Adipocyte (in vitro differentiated cells): ENCODE measurements at places on chromosomes 2 and 18.

GRCh38 chr2:40440835-40441234, 11.1 kb downstream of the SLC8A1 start:
- DNase-seq = no peak

GRCh38 chr2:202064881-202065230, 8.2 kb upstream of the KIAA2012 start:
- no peak for DNase-seq

- DNase-seq = no peak
These were observed 145.4 kb downstream of the DCDC2C start for GRCh38 chr2:3848776-3849175.

DNA sequence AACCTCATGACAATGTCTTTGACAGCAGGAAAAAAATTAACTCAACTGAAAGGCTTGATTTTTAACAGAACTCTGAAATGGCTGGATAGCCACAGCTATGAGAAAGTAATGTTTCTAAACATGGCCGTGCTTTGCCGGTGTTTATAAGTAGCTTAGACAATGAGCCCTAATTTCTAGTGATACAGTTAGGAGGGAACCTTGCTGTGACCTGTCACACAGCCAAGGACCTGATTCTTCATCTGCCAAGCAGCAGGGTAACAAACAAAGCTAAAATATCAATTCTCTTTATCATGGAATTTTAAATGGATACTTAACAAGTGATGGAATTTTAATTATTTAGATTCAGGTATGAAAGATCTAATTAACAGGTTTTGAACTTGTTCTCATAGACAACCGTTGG, 24.3 kb upstream of the DYNC2LI1 start:
- DNase-seq = no peak

- DNase-seq = no peak
These were observed 61.8 kb upstream of the CERS6 start for GRCh38 chr2:168394262-168394661.
